ENCODE measurements at places on chromosomes 4 and X. TPM values are rescaled to one million over a fixed set of nuclear protein-coding genes. Genes with fewer than 3 reads are reported as not detected.

The SLC26A1 gene
- not detected for polyA plus RNA-seq

The CAPN6 gene
- 0.11 TPM for polyA plus RNA-seq

The PDZD4 gene
- 2.1 TPM for polyA plus RNA-seq

The SHROOM2 gene
- 30.5 TPM for polyA plus RNA-seq

The TLL1 gene
- 1.4 TPM for polyA plus RNA-seq

The RHOXF1 gene
- 1.8 TPM for polyA plus RNA-seq

The UGT2A1 gene
- polyA plus RNA-seq: not detected

The ZNF275 gene
- 2.5 TPM for polyA plus RNA-seq

The RHOXF2B gene
- 0.36 TPM for polyA plus RNA-seq

The MAGEC2 gene
- polyA plus RNA-seq: not detected

The POF1B gene
- not detected for polyA plus RNA-seq
